ENCODE measurements at places on chromosomes 5 and 9.

- DNase-seq = no peak
Observed at GRCh38 chr5:147547730-147548129, 37.9 kb upstream of the DPYSL3 start.

- DNase-seq = no peak
Observed at GRCh38 chr5:54835647-54836046, 149.7 kb downstream of the ESM1 start.

GRCh38 chr5:73204332-73204731 is 31.3 kb downstream of the TMEM174 start:
- DNase-seq = no peak

DNA sequence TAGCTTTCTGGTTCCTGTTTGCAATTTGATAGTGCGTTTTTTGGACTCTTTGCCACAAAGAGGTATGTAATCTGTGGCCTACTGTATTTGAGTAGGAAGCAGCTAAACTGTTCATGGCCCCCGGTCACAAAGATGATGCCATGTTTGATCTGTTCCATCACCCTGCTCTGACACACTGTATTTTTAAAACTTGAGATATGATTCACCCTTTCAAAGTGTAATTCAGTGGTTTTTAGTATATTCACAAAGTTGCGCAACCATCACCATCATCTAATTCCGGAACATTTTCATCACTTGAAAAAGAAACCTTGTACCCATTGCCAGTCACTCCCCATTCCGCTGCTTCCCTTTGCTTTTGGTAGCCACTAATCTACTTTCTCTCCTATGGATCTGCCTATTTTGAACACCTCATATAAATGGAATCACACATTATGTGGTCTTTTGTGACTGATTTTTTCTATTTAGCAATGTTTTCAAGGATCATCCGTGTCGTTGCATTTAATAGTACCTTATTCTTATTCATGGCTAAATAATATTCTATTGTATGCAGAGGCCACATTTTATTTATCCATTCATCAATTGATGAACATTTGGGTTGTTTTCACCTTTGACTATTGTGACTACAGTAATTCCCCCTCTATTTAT is 141.6 kb downstream of the NR3C1 start:
- no peak for DNase-seq

DNA sequence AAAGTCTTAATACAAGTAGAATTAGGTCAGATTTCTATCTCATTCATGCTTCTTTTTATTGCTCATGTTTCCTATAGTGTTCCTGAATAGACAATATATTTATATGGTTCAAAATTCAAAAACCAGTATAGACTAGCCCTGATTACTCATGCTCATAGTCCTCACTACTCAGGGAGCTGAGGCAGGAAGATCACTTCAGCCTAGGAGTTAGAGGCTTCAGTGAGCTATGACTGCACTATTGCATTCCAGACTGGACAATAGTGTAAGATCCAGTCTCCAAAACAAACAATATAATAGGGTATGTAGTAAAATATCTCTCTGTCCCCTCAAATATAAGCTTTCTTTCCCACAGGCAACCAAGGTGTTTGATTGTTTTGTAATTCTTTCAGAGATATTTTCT is 2.4 kb downstream of the ANKRD31 start:
- no peak for DNase-seq

- no peak for DNase-seq
Observed at GRCh38 chr5:109971968-109972367, 282.2 kb downstream of the MAN2A1 start.

GRCh38 chr5:163758283-163758711 is 252.9 kb downstream of the MAT2B start:
- DNase-seq = no peak

Data from stimulated activated CD4-positive, alpha-beta T cell treated with anti-CD3 and anti-CD28 coated beads, TNF-alpha, amount 100 ng/mL, for 24 hours (primary cell).